Adrenal gland (tissue), 19 donors: ENCODE measurements at places on chromosomes 16 and 17. TPM values are rescaled to one million over a fixed set of nuclear protein-coding genes. Genes with fewer than 3 reads are reported as not detected.

DNA sequence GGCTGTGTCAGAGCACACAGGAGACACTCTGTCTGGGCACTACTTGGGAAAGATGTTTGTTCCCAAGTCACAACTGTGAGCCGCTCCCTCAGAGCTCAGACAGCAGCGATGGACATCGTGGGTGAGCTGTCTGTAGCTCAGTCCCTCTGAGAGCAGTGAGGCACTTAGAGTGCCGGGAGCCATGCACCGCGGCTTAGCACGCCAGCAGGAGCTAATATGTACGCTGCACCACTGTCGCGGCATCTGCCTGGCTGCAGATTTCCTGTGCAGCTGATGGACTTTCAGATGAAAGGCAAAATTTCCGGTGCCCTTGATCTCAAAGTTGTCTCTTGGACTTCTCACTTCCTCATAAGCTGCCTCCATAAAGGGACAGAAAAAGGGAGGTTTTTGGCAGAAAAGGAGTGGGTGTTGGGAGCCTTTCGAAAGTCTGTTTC lies 92.8 kb upstream of the ZNF469 start:
- no peak for DNase-seq

- DNase-seq = no peak
These were observed 62.7 kb downstream of the CDYL2 start for GRCh38 chr16:80741724-80742123.

DNA sequence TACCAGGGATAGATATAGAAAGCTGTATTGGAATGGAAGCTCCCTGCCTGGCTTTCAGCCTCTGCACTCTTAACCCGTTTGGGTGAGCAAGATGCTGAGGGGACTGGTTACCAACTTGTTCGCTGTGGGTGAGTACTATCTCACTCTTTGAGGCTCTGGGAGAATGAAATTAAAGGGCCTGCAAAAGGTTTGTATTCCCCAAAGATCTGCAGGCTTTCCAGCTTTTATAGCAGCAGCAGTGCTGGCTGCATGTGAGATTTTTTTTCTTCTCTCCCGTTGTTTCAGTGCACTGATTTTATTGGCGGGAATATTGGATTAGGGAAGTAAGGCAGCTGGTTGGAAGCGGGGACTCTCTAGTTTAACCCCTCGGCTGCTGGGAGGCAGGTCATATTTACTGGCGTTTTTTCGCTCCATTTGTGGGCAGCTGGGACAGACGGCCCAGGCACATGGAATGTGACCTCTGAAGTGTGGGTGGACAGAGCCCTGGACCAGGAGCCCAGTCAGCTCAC lies 30.9 kb downstream of the C17orf75 start:
- DNase-seq = no peak

Gene TMIGD1
- total RNA-seq = not detected

GRCh38 chr16:75032655-75033054 lies 33.8 kb downstream of the ZNRF1 start:
- DNase-seq = no peak
